ENCODE measurements at places on chromosomes 5 and 9.
A peak's percentile ranks its signal among the peaks of the same experiment; 100 is the strongest.

GRCh38 chr5:158468444-158468843 is 609.5 kb upstream of the CLINT1 start:
- DNase-seq: no peak

DNA sequence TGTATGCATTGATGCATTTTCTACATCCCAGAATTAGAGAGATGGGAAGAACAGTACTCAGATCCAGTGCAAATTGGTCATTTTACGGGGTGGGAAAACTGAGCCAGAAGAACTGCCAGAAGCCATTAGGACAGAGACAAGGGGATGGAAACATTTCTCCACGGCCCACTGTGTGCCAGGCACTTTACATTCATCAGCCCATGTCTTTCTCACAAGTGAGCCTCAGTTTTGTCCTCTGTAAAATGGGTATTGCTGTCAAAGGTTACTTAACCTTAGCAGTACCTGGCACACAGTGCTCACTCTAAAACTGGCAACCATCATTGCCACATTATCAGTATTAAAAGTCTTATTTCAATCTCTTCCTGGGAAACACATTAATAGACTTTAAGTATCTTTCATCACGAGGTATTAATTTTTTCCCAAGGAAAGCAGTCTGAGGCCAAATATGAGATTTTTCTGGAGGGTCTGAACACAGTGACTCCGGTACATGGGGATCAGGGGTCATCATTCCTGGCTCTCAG is 5.2 kb downstream of the DUSP1 start:
- DNase-seq: no peak

GRCh38 chr9:36092509-36093215 is 43.9 kb upstream of the GLIPR2 start:
- DNase-seq: no peak

DNA sequence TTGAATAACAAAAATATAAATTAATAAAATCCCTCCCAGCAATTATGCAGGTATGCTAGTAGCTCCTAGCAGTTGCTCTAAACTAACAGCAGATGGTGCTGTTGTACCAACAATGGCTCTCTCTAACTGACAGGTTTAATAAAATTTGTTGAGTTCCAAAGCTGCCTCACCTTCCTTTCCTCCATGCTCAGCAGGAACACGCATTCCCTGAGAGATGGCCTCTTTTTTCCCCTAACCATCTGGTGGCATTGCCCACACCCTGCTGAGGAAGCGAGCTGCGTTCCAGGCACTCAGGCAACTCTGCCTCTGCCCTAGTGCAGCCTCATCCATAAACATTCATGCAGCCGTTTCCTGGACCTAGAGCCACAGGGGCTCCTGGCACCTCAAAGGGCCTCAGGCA is 106.2 kb downstream of the KLHL3 start:
- DNase-seq: peak; percentile 72

- no peak for DNase-seq
Observed at GRCh38 chr9:131480258-131480657, 22.5 kb upstream of the POMT1 start.

DNA sequence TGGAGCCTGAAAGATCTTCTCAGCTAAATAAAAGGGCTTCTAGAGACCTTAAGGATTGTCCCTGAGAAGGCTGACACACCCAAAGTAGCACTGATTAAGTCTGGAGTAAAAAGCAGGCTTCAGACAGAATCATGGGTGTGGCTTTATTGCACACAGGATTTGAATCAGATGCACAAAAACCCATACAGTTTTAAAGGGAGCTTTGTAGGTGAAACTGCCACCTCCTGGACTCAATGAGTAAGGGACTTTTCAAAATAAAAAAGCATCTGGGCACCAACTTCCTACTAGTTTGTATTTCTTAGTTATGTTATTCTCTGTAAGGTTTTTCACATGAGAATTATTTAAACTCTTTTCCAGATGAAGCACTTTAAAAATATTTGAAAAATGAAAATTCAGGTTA is 129.4 kb downstream of the EDIL3 start:
- DNase-seq: peak; percentile 15

DNA sequence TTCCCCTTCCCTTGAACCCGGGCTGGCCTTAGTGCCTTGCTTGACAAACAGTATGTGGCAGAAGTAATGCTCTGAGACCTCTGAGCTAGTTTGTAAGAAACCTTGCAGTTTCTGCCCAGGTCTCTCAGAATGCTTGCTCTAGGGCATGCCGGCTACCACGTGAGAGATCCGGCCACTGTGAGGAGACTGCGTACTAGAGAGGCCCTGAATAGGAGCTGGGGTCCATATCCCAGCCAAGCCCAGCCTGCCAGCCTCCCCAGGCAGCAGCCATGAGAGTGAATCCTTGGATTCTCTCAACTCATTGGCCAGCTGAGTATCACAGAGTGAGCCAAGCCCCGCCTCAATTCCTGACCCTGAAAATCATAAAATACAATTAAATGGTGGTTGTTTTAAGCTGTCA is 16.0 kb upstream of the COL15A1 start:
- no peak for DNase-seq

DNA sequence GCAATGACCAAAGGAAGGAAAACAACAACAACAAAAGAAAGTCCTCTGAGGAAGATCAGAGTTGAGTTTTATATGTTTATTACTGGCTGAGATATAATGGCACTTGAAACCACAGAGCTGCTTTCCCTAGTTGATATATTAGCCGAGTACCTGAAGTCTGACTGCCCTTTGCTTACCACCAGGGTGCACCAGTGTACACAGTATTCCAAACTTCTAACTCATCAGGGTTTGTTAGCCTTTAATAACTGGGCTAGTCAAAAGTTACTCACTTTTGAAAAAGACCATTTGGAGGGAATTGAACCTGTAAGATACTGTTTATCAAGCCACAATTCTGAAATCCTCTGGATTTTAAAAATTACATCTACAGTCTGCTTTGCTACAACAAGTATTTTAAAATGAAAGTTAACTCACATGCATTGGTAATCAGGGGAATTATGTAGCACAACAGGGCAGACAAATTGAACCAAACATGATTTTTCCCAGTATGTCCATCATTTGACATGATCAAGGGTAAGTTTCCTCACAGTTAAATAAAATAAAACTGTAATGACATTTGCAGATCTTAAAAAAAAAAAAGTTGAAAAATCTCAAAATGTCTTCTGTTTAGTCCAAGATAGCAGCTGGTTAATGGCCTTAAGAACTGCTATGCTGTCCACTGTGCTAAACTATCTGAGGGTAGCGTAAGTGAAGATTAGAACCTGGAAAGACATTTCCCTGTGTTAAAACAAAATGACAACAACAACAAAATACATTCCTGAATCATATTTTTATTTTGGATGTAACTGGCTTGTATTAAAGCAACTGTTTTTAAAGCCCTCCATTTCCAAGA is 57.3 kb upstream of the C6 start:
- DNase-seq: peak; percentile 25

DNA sequence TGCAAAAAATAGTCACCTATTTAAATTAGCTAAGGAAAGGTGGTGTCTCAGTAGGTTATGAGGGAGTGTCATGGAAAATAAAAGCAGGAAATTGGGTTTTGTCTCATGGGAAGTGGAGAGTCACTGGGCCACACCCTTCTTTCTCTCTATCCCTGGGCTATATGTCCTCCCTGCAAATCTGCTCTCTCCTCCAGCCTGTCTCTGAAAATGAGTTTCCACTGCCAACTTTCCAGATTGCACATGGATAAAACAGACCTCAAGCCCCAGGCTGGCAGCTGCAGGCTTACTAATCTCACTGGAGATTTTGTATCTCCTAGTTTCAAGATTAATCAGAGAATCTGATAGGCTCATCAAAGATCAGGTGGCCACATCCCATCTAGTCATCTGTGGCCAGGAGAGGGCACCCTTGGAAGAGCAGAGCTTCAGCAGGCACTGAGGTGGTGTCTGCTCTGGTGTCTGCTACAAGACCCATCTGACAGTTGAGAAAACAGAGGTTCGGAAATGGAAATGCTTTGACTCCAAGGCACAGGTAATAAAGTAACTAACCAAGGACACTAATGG is 178.9 kb downstream of the MSX2 start:
- DNase-seq: peak; percentile 27

GRCh38 chr5:93221-93980 is 1.4 kb downstream of the PLEKHG4B start:
- no peak for DNase-seq

DNA sequence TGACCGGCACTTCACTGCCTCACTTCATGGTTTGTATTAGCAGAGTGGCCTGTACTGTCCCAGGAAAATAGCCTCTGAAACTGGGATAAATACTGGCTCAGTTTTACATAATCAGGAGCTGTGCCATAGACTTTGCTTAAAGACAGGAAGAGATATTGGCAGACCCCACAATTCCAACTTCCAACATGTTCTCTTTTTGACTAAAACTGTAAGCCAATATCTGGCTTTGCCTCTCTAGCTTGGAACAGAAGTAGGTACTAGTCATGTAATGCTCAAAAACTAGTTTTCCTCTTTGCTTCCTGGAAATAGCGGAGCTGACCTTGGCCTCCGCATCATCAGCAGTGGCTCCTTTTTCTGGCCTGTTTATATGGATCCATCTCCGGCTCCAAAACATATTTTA is 276.9 kb downstream of the CDH9 start:
- DNase-seq: no peak

DNA sequence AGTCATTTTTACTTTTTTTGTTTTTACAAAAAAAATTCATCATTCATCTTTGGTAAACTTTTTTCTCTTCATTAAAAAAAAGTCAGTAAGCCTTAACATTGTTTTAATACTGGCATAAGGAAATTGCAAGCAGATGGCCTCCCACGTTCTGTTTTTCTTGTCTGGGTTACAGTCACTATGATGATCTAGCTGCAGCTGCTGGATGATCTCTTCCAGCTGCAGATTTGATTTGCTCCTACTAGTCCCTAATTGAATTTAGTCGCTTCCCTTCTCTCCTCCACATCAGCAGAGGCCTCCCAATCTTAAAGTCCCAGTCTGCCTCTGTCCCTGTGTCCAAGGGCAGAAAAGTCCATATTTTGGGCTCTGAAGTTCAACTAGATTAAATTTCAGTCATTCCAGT is 106.8 kb upstream of the PTGER4 start:
- DNase-seq: no peak

GRCh38 chr5:11467588-11467987 is 436.7 kb downstream of the CTNND2 start:
- DNase-seq: no peak

- DNase-seq: no peak
Observed at GRCh38 chr5:179110528-179110927, 50.4 kb downstream of the ZNF354C start.

DNA sequence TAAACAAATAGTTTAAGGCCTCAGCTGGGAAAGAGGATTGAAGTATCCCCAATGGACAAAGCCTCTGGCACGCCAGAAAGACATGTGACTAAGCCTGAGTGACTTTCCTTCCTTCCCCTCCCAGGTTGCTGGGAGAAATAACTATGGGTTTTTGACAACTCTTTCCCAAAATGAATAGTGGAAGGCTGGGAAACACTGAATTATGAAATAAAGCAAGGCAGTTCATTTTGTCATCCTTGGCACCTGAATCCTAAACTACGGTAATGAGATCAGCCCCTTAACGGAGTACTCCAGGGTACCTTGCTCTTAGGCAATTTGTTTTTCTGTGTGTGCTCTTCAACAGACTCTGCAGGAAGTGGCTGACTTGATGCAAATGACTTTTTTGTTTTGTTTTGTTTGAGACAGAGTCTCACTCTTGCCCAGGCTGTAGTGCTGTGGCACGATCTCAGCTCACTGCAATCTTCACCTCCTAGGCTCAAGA is 75.2 kb downstream of the LMNB1 start:
- no peak for DNase-seq

DNA sequence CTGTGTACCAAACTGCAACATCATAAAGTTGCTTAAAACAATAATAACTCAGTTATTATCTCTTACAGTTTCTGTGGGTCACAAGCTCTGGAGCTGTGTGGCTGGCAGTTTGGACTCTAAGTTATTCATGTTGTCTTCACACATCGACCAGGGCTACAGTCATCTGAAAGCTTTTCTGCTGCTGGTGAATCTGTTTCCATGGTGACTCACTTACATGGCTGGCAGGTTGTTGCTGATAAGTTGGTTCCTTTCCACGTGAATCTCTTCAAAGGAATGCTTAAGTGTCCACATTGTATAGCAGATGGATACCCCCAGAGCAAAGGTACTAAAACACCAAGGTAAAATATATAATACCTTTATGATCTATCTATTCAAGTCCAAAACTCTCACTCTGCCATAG is 44.8 kb upstream of the CYLC2 start:
- DNase-seq: no peak

- no peak for DNase-seq
Observed at GRCh38 chr5:34460496-34460895, 195.6 kb upstream of the RAI14 start.

GRCh38 chr9:104869811-104870210 is 58.1 kb downstream of the ABCA1 start:
- no peak for DNase-seq

Data from HEK293T (cell line).